ENCODE measurements at places on chromosomes 16 and 17. TPM values are rescaled to one million over a fixed set of nuclear protein-coding genes. Genes with fewer than 3 reads are reported as not detected.

COX6A2 gene
- not detected for total RNA-seq

DNAH17 gene
- 0.41 TPM for total RNA-seq

CRHR1 gene
- total RNA-seq: 5.1 TPM

OR1E1 gene
- total RNA-seq: not detected

GABARAPL2 gene
- 16.3 TPM for total RNA-seq

C16orf46 gene
- total RNA-seq: 11.3 TPM

CCL17 gene
- not detected for total RNA-seq

ATPAF2 gene
- 31.9 TPM for total RNA-seq

TBC1D3 gene
- not detected for total RNA-seq

LDHD gene
- total RNA-seq: 0.95 TPM

KRT27 gene
- total RNA-seq: not detected

DNA sequence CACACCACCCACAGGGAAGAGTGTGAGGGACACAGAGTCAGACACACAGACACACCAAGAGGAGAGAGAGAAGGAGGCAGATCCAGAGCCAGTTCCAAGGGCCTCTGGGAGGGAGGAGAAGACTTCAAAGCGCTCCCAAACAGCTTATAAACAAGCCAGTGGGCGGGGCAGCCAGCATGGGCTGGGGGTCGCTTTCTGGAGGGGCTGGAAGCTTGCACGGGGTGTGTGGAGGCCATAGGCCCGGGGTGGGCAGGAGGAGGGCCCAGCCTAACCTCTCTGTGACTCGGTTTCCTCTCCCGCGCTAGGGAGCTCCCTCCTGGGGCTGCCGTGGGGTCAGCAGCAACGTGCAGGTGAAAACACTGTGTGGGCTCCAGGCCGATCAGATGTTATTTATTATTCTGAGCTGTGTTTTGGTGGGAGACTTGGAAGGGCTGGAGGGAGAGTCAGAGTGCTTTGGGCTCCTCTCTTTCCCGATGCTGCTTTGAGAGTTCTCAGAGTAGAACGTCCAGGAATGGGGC is 2.5 kb upstream of the WFIKKN2 start:
- DNase-seq: no peak

GRCh38 chr16:28145796-28146195 is 66.0 kb downstream of the XPO6 start:
- no peak for DNase-seq

GRCh38 chr16:84459941-84460405 is 44.5 kb downstream of the MEAK7 start:
- no peak for DNase-seq

- DNase-seq: no peak
Measured at GRCh38 chr17:64781014-64781756, 119.1 kb upstream of the SMURF2 start.

DNA sequence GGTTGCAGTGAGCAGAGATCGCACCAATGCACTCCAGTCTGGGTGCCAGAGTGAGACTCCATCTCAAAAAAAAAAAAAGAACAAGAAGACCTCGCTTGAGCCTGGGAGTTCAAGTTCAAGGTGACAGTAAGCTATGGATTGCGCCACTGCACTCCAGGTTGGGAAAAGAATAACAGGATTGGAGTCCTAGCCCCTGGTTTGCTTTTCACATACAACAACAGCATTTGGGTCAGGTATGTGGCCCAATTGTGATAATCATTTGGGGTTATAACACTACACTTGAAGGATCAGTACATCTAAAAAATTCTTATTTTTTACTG is 3.4 kb upstream of the SEPHS2 start:
- DNase-seq: no peak

DNA sequence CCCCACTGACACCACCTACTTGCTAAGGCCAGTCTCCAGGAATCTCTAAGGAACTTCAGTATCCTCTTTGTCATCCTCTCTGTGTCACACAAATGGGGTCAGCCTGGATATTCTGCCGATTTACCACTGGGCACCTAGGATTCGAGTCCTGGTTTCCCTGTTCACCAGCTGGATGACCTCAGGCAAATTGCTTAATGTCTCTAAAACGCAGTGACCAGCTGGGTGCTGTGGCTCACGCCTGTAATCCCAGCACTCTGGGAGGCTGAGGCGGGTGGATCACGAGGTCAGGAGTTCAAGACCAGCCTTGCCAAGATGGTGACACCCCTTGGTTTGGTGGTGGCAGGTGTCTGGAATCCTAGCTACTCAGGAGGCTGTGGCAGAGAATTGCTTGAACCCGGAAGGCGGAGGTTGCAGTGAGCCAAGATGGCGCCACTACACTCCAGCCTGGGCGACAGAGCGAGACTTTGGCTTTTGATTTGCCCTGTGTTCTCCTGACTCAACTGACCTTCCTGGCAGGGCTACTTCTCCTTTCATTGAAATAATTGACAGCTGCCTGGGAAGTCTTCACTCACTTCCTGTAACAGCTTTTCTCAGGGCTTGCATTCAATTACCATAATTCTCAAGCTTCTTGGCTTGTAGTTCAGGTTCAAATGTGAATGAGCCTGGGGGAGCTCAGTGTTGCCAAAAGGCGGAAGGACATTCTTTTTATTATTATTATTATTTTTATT is 15.4 kb downstream of the SYCE1L start:
- peak; percentile 7 for DNase-seq

DNA sequence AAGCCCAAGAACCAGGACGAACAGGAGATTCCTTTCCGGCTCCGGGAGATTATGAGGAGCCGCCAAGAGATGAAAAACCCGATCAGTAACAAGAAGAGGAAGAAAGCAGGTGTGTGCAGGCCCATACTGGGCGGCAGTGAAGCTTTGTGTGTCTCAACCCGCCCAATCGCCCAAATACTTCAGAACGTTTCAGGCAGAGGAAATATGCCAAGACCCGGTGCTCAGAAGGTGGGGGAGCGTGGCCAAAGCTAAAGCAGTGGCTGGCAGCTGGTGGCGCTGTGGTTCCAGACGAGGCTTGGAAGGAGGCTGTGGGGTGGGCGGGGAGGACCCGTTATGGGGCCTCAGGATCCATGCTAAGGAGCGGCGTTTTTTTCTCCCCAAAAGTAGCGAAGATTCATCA is 1.2 kb downstream of the CCDC137 start:
- DNase-seq: no peak

GRCh38 chr17:41635121-41636097 is 11.0 kb upstream of the KRT17 start:
- no peak for DNase-seq

DNA sequence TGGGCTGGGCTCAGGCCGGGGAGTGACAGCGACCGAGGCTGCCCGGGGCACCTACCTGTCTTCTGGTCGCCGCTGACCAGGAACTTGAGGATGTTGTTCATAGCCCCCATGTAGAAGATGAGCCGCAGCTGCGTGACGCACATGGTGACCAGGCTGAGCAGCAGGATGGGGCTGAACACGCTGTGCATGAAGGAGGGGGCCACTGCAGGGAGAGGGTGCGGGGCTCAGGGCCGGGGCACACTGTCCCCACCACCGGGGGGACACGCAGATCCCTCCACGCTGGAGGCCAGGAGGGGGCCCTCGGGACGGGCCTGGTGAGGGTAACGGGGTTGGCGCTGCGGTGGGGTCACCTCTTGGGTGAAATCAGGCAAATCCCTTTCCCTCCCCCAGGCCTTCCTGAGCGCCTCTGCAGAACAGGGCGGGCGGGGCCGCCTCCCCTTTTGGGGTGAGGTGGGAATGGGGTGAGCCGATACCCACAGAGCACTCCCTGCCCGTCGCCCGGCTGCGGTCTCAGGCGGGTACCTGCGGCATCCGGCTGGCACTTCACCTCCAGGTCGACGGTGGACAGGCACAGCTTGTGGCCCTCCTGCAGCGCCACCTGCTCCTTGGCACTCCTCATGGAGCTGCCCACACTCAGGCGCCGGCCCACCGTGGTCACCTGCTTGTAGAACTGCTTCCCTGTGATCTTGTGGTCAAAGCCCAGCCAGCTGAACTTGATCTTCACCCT is 28.3 kb upstream of the PITPNA start:
- DNase-seq: no peak

- no peak for DNase-seq
Measured at GRCh38 chr17:78234261-78234865, 2.9 kb downstream of the TMEM235 start.

GRCh38 chr17:40310882-40311391 is 2.0 kb downstream of the RARA start:
- no peak for DNase-seq

- peak; percentile 39 for DNase-seq
Measured at GRCh38 chr17:81428948-81429774, 33.9 kb downstream of the BAHCC1 start.

GRCh38 chr16:85301231-85301630 is 189.0 kb upstream of the CIBAR2 start:
- DNase-seq: no peak

DNA sequence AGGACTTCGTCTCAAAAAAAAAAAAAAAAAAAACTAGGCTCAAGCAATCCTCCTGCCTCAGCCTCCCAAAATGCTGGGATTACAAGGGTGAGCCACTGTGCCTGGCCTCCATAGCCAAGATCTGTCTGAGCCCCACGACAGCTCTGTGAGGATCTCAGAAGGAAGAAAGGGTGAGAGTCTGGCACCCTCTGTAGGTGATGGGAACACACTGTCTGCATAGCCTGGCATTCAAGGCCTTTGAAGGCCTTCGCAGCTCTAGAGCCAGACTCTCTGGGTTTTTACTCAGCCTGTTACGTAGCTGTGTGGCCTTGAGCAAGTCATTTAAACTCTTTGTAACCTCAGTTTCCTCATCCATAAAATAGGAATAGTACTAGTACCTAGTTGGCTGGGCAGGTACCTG is 6.3 kb upstream of the XPO6 start:
- no peak for DNase-seq

DNA sequence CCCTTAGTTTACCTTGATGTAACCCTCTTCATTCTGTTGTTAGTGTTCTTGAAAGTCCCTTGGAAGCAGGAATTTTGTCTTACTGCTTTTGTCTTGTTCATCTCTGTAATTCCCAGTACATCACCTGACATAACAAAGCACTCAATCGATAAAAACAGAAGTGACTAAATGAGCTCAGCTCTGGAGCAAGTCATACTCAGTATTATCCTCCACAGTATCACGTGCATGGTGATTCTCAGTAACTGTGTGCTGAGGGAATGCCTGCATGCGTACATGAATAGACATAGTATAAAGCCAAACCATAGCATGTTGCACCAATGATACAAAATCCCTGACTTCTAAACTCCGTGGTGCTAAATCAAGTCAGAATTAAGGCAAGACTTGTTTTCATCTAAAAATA is 7.2 kb downstream of the KRT38 start:
- DNase-seq: no peak

- DNase-seq: no peak
Measured at GRCh38 chr16:22971346-22971924, 157.5 kb downstream of the HS3ST2 start.

DNA sequence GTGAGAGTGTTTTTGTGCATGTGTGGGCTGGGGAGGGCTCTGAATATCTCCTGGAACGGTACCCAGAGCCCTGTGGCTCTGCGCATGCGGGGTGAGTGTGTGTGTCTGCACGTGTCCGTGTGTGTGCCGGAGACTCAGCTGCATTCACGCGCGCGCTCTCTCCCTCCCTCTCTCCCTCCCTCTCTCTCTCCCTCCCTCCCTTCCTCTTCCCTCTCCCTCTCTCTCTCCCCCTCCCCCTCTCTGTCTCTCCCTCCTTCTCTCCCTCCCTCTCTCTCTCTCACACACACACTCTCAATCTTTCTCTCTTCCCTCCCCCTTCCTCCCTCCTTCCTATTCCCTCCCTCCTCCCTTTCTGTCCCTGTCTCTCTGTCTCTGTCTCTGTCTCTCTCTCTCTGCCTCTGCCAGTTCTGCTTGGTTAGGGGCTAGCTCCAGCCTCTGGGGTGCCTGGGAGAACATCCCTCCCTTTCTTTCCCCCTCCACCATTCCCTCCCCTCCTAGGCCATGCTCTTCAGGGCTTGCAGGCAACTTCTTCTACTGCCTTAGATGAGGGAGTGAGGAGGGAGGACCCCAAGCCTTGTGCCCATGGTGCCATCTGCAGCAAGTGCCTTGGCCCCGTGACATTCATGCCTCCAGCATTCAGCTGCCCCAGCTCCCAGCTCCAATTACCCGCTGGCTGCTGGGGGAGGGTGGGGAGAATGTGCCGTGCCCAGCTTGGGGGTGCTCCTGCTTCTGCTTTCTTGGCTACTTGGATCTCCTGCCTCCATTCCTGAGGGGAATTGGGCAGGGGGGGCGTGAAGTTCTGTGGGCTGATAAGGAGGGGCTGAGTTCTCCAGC is 6.4 kb downstream of the THRA start:
- peak; percentile 85 for DNase-seq

GRCh38 chr17:49776551-49777300 is 11.8 kb upstream of the KAT7 start:
- no peak for DNase-seq

- DNase-seq: no peak
Measured at GRCh38 chr17:76493505-76494167, 7.6 kb downstream of the RHBDF2 start.

DNA sequence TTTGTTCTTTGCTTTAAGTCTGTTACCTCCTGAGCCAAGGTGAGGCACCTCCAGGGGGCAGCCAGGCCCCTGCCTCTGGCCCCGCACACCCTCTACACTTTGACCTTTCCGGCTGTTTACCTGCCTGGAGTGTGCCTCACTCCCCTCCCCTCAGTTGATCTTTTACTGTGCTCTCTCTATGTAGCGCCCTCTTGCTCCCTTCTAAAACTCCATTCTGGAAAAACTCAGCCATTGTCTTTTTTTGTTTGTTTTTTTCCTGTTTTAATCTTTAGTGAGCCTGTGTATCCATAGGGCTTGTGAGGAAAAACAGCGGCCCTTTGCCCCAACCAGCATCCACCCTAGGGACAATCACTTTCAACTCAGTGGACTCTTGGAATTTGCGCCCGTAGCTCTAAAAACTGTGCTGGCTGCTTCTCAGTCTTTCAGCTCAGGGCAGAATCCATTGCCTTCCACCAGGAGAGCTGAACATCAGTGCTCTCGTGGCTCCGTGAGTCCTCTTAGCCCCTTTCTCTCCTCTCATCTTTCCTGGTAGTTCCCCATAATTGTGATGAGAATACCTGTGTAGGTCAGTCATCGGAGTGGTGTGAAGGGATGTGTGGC is 4.3 kb downstream of the AMDHD2 start:
- no peak for DNase-seq

DNA sequence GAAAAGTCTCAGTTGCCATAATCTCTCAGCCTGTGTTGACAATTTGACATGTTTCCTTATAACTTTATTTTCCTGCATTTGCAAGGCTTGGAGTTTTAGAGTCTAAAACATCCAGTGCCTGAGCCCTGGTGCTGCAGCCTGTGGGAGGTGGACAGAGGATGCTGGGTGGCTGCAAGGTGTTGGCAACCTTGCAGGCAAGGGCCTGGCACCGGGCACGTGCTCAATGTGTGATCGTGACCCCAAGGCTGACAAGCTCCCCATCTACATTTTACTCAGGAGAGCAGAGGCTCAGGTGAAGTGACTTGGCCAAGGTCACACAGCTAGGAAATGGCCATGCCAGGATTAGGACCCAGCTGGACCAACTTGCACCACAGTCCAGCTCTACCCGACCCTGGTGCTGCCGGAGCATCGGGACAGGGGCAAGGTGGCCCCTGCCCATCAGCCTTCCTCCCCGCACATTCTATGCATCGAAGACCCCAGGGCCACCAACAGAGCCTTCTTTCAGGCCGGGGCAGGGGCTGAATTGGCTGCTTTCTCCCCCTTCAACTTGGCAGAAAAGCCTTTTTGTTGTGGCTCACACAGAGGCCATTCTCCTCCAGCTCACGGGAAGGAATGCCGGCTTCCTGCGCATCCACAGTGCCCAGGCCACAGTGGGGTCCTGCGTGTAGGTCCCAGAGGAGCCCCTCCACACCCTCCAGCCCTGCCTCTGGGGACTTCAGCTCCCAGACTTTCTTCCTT is 23.1 kb downstream of the MMP15 start:
- DNase-seq: no peak

Data from Caki2 (cell line).